ENCODE measurements at places on chromosomes 1 and 21.

DNA sequence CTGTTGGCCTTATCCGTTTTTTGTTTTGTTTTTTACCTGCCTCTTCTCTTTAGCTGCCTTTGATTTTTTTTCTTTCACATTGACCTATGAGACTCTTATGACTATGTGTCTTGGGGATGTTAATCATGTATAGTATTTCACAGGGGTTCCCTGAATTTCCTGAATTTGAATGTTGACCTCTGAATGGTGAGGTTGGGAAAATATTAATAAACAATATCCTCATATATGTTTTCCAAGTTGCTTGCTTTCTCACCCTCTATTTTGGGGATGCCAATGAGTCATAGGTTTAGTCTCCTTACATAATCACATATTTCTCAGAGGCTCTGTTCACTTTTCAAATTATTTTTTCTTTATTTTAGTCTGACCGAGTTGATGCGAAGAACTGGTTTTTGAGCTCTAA is 29.6 kb downstream of the GBP5 start:
- no peak for DNase-seq

DNA sequence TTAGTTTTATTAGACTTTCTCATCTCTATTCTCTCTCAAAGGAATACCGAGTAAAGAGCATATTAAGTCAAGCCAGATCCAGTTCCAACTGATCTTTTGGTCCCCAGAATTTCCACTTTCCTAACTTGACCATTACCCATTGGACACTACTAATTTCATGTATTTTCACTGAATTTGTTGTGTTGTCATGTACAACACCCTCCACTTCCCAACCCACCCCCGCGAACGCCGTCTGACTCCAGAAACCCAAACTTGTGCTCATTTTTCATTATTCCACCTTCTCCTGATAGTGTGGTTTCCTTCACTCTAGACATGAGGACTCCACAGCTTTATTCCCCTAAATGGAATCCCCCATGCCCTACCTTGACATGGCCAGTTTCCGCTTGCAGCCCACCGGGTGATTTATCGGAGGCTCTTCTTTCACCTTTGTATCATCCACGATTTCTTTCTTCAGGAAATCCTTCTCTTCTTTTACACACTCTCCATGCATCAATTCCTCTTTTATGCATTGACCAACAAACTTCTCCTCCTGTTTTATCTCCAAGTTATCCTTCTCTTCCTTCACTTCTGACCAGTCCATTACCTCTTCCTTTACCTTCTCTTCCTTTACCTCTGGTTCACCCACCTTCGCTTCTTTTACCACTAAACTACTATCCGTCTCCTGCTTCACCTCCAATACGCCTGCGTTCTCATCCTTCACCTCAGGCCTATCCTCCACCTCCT is 805 bp downstream of the ZNHIT6 start:
- DNase-seq = no peak

GRCh38 chr21:19853709-19854575 is 1144.3 kb upstream of the NCAM2 start:
- DNase-seq = no peak

GRCh38 chr1:97488530-97488929 is 432.3 kb downstream of the DPYD start:
- DNase-seq = no peak

DNA sequence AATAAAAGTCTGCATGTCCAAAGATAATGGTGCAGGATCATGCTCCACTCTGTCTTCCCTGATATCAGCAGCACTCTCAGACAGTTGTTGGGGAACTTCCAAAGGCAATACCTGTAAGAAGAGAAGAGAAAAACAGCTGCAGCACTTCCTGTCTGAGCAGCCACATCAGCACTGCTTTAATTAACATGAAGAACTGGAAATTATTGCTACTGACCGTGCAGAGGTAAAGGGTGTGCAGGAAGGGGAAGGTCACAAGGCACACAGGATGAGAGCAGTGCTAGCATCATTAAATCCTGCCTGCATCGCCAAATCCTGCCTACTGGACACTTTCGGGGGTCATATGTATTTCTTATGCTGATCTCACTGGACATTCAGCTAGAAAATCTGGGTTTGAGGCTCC is 379.0 kb downstream of the LMX1A start:
- no peak for DNase-seq

- DNase-seq = no peak
These were observed 32.6 kb upstream of the DENND1B start for GRCh38 chr1:197807739-197808453.

GRCh38 chr21:41923186-41923585 is 30.6 kb downstream of the C2CD2 start:
- DNase-seq = no peak

DNA sequence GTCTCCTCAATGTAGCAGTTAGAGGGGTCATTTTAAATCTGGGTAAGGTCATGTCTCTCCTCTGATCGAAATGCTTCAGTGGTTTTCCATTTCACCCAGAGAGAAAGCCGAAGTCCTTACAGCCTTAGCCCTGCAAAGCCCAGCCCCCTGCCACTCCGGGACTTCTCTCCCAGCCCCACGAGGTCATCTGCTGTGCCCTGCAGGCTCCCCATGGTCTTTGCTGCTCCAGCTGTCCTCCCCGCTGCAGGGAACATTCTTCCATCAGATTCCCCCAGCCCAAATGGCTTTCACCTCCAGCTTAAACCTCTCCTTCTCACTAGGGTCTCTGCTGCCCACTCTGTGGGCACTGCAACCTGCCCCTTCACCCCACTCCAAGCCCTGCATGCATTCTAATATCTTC is 626.5 kb downstream of the NPHP4 start:
- DNase-seq = no peak
